Muscle of arm (tissue), 14 donors: ENCODE measurements at places on chromosomes 13 and 19. TPM values are rescaled to one million over a fixed set of nuclear protein-coding genes. Genes with fewer than 3 reads are reported as not detected.
A peak's percentile ranks its signal among the peaks of the same experiment; 100 is the strongest.

GRCh38 chr13:110683203-110683883, 22.6 kb downstream of the CARS2 start:
- no peak for DNase-seq

DNA sequence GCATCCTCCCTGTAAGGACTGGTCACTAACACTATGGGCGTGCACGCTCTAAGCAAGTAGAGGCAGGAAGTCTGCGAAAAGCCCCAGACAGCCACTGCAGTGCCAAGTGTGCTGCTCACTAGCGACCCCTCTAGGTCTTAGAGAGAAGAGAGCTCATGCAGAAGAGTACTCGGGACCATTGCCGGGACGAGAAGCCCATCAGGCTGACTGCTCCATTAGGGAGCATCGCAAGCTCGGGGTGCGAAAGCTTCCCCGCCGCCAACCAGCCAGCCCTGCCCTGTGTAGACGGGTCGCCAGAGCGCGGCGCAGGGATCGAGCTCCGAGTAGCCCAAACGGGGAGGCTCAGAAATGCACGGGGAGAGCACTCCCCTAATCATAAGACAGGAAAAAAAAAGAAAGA, 16.6 kb downstream of the POU4F1 start:
- DNase-seq = no peak

Gene ZIC5
- not detected for polyA plus RNA-seq

DNA sequence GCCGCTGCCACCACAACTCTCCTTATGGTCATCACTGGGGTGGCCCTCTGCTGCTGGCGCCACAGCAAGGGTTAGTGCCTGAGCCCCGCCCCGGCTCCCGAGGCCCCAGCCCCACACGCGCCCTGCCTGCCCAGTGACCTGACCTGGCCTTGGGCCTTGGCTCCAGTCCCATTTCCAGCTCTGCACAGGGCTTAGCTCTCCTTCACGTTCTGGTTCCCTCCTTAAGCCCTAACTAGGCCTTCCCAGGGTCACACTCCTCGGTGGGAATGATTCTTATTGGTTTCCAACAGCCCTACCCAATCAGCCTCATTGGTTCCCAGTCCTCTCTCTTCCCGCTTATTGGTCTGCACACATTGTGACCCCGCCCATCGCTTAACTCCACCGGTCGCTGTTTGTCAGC, 5.8 kb downstream of the KIRREL2 start:
- no peak for DNase-seq

- no peak for DNase-seq
These were observed 7.7 kb upstream of the NANOS2 start for GRCh38 chr19:45922281-45922680.

DNA sequence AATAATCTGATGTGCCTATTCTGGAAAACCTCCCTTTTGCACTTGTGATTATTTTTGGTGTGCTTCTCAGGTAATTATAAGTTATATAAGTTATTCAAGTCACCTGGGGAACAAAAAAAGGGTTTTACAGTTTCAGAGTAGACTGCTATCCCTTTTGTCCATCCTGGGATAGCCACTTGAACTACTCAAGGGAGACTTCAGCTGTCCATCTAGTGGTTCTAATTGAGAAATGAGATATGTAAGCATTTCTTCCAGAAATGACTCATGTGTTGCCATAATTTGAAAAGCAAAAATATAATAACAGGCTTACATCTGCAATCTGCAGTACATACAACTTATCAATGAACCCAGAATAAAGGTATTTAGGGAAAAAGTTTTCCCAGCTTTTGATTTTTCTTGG, 20.4 kb downstream of the UBL3 start:
- no peak for DNase-seq

- DNase-seq = no peak
These were observed 61.6 kb downstream of the ANKRD10 start for GRCh38 chr13:110853235-110853721.

GRCh38 chr13:89490661-89491060, 1819.5 kb downstream of the SLITRK5 start:
- no peak for DNase-seq

DNA sequence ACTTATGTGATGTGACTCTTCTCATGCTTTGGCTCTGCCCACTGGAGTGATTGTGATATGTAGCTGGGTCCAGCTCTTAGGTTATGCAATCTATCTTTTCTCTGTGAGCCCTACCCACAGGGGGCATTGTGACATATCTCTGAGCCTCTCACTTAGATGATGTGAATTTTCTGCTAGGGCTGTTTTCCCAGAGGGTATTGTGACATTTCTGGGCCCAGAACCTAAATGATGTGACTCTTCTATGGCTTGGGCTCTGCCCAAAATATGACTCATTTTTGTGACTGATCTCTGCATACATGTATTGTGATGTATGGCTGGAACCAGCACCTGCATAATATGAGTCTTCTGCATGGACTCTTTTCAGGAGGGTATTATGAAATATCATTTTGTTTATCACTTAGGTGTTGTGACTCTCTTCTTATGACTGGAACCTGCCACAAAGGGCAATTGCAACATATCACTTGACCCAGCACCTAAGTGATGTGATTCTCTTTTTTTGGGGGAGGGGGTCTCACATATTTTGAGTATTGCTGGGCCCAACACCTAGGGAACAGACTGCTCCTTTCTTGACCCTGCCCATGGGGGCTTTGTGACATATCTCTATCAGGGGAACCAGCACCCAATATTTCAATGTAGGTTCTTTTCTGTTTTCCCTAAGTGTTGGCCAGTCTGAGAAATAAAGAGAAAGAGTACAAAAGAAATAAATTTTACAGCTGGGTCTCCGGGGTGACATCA, 12.1 kb upstream of the ZNF254 start:
- DNase-seq = no peak

Gene SLC17A7
- polyA plus RNA-seq = 1.1 TPM

DNA sequence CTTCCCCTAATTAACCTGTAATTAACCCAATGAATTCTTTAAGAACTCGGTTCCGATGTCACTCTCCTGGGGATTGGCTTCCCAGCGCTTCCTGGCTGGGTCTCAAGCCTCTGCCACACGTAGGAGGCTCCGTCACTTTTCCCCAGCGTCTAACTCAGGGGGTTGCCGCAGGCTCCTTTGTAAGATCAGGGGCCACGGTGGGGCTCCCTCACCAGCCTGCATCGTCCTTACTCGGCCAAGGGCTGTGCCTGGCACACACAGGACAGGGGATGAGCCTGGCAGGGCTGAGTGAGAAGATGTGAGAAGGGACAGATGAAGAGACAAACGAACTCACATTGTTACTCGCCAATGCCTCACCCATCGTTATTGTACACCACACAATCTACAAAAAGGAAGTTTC, 20.9 kb upstream of the ATP11A start:
- no peak for DNase-seq

DNA sequence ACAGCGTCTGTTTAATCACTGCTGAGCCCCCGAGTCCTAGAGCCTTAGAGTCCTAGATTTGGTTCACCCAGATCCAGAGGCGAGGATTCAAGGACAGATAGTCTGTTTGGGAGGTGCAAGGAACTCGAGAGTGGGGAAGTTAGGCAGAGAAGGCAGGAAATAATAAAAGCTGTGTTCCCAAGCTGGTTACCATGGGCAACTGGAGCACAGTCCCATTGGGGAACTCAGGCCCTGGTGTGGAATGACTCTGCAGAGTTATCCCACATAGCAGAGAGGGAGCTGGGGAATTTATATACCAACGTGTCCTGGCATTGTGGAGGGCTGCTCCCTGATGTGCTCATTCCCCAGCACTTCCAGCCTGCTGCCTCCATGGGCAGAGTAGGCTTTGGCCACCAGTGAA, 9.7 kb downstream of the IGSF23 start:
- DNase-seq = no peak

GRCh38 chr13:46345398-46345797, 41.7 kb downstream of the RUBCNL start:
- DNase-seq = peak; percentile 37

DNA sequence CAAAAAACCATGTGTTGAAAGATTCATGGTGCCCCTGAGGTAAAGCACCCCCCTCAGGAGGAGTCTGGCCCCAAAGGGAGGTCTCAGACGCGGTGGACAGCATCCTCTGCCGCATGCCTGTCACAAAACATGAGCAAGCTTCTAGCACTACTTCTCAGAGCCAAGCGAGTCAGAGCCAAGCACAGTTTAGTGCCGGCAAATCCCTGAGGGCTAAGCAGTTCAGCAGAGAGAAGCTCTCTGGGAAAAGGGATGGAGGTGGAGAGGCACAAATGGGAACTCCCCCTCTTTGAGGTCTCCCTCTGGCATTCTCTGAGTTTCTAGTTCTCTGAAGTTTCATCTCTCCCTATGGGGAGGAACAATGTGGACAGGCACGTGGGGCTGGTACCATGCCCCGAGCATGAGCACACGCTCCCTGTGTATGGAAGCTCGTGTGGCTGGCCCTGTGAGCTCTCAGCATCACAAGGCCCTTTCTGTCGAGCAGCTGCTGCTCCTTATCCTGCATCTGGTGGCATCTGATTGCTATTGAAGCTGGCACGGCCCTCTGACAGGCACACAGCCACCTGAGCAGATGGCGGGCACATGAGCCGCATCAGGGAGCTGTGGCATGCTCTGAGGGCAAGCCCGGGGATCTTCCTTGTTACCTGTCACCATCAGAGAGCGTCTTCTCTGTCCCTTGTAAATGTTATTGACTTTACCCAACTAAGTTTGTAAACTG, 325.1 kb downstream of the SLC7A1 start:
- no peak for DNase-seq

DNA sequence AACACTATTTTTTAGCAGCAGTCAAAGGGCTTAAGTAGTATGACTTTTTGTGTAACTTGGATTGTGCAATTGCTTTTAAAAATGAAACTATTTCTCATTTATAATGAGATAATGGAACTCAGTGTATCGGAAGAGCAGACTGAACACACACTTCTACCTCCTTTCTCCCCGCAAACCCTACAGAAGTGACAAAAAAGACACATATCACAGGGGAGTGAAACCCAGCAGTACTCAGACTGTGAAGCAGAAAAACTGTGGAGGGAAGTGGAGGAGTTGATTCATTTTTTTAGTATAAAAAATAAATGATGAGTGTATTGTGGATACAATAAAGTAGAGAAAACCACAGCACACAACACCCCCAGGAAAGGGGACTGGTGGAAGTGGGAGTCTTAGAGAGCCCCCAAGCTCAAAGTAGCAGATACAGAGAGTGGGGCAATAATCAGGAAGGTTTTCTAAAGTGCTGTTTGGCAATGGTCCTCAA, 9.7 kb downstream of the LPAR6 start:
- DNase-seq = no peak

Gene DIRAS1
- polyA plus RNA-seq = 4.9 TPM

GRCh38 chr19:39474139-39474620, 6.5 kb upstream of the TIMM50 start:
- no peak for DNase-seq

Gene ATXN8OS
- polyA plus RNA-seq = 0.39 TPM

GRCh38 chr13:77702366-77702765, 4.9 kb downstream of the SLAIN1 start:
- DNase-seq = no peak

DNA sequence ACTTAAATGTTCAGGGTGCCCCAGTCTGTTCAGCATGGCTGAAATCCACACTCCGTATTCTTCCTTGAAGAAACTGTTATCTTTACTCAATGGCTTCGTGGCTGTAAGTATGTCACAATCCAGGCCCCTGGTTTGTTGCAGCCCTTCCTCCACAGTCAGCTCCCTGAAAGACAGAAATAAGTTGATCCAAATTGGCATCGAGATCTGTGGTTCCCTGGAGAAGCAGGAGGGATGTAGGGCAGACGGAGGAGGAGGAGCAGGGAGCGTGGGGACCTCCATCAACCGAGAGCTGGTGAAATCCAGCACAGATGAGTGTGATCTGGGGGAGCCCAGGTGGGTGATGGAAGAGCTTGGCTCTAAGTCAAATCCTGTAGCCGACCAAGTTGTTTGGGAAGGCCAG, 304 bp downstream of the TSPAN16 start:
- DNase-seq = no peak

DNA sequence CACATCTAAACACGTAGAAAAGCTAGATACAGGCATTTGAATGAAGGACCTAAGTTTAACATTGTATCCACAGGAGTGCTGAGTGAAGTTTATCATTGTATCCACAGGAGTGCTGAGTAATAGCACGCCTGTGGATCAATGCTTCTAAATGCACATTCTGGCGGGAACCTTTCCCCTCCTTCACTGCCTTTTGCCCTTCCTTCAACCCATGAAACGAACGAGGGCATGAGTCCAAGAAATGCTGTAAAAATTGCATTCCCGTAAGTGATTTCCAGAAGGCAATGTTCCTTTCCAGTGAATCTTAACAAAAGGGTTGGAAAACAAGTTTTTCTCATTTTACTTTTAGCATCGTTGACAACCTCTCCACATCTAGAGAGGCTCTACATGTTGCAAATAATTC, 88.1 kb downstream of the ZDHHC20 start:
- DNase-seq = peak; percentile 10

Gene FUT2
- not detected for polyA plus RNA-seq

Gene SMIM7
- 53.9 TPM for polyA plus RNA-seq

- no peak for DNase-seq
These were observed 149.5 kb downstream of the PTPRS start for GRCh38 chr19:5191091-5191490.

GRCh38 chr19:52638601-52639000, 446 bp upstream of the ZNF83 start:
- no peak for DNase-seq

DNA sequence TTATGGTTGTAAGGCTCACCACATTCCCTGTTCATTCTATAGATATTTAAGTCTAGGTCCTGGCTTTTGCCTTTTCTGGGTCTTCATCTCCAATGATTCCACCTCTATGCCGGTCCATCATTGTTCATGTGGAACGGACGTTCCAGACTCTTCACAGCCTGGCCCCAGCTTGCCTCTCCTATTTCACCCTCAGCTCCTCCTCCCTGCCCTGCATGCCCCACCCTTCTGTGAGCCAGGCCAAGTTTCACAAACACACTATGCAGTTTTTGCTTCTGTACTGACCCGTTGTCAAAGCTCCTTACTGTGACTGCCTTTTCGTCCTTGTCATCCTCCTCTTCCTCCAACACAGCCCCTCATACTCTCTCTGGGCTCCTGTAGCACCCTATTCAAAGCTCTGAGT, 31.3 kb downstream of the TEX26 start:
- DNase-seq = no peak

GRCh38 chr13:100506600-100507422, 81.8 kb downstream of the GGACT start:
- no peak for DNase-seq

Gene MYH14
- 37.2 TPM for polyA plus RNA-seq

DNA sequence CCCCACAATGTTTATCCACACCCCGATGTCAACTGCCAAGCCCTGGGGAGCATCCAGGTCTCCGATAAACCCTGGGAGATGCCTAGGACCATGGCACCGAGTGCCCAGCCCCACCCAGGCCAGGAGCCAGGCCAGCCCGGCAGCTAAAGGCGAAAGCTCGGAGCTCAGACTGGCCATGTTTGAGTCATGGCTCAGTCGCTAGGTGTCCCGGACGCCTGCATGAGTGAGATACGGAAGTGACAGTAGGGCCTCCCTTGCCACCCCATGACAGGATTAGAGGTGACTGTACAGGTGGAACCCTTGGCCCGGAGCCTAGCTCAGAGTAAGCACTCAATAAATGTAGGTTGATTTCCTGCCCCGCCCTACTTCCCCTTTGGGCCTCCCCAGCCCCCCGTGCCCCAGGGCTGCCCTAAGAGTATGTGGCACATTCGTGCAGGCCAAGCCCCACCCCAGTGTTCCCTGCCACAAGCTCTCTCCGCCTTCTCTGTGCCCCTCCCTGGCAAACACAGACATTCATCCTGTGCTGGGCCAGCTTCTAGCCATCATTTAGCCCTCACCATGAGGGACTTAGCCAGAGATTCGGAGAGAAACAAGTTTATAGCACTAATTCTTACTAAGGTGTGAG, 5.8 kb upstream of the TPM4 start:
- DNase-seq = no peak
